ENCODE measurements at places on chromosomes 6 and 20.

GRCh38 chr20:56423211-56423610 lies 11.2 kb downstream of the CASS4 start:
- DNase-seq = no peak

- no peak for DNase-seq
Measured at GRCh38 chr20:41052742-41053419, 24.3 kb downstream of the TOP1 start.

- DNase-seq = no peak
Measured at GRCh38 chr20:34016736-34017135, 23.0 kb downstream of the RALY start.

- no peak for DNase-seq
Measured at GRCh38 chr6:106512968-106513574, 116.2 kb downstream of the RTN4IP1 start.

DNA sequence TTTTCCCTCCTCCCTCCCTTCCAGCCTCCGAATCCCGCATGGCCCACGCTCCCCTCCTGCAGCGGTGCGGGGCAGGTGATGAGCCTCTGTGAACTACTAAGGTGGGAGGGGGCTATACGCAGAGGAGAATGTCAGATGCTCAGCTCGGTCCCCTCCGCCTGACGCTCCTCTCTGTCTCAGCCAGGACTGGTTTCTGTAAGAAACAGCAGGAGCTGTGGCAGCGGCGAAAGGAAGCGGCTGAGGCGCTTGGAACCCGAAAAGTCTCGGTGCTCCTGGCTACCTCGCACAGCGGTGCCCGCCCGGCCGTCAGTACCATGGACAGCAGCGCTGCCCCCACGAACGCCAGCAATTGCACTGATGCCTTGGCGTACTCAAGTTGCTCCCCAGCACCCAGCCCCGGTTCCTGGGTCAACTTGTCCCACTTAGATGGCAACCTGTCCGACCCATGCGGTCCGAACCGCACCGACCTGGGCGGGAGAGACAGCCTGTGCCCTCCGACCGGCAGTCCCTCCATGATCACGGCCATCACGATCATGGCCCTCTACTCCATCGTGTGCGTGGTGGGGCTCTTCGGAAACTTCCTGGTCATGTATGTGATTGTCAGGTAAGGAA lies at the start of gene OPRM1:
OPRM1 (plus strand) TSS at position 10 of the 612 bp plus-strand sequence; CDS start at position 315, 305 bp downstream.
- peak; percentile 17 for DNase-seq

DNA sequence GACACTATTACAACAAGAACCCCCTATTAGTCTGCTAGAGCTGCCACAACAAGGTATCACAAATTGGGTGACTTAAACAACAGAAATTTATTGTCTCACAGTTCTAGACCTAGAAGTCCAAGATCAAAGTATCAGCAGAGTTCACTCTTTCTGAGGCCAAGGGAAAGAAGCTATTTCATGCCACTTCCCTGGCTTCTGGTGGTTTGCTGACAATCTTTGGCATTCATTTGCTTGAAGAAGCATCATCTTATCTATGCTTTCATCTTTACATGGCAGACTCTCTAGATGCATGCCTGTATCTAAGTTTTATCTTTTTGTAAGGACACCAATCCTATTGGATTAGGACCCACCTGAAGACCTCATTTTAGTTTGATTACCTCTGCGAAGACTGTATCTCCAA lies 296.8 kb upstream of the MARCKS start:
- no peak for DNase-seq

DNA sequence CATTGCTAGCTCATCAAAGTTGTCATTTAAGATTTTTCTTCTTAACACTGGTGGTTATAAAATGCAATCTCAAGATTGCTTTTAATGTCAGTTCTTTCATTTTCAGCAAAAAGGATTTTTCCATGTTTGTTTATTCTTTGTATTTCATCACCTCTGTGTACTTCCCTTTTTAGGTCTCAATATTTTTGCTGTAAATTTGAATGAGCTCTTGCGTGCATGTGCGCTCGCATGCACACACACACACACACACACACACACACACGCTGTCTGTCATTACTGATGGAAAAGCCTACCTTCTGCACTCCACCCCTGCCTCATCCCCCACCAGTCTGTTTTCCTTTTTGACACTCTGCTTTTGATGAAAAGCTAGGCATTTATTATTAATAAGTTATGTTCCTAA lies 85.3 kb upstream of the FYN start:
- no peak for DNase-seq

DNA sequence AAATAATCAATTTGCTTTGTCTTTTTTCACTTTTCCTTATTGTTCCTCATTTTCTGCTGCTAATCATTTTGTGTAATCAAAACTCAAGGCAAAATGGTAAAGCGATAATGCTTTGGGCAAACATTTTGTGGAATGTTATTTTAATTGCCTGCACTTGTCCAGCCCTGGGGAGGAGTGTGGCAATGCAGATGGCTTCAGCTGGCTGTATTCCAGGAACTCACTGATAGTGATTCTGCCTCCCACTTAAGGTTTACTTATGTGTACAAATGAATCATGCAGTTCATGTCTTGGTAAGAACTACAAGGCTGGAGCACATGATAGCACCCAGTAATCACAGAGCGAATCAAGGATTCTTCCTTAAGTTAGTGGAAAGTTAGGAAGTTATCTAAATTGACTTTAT lies 107.8 kb downstream of the COL19A1 start:
- no peak for DNase-seq

DNA sequence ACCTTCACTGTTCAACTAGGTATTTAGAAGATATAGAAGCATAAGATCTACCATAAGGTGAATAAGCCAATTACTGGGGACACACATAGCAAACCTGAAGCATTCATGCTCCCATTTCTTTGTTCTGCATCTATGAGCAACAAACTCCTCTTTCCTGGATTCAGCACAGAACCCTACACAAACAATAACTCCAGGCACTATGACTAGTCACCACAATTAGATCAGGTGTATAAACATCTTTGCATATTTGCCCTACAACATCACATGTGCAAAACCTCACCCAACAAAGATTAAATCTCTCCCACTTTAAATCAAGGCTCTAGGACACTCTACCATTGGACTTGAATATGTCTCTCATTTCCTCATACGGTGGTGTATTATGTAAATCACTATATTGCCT lies 652.3 kb downstream of the EPHA7 start:
- DNase-seq = no peak

- DNase-seq = no peak
Measured at GRCh38 chr6:35503534-35503933, 6.7 kb upstream of the TEAD3 start.

DNA sequence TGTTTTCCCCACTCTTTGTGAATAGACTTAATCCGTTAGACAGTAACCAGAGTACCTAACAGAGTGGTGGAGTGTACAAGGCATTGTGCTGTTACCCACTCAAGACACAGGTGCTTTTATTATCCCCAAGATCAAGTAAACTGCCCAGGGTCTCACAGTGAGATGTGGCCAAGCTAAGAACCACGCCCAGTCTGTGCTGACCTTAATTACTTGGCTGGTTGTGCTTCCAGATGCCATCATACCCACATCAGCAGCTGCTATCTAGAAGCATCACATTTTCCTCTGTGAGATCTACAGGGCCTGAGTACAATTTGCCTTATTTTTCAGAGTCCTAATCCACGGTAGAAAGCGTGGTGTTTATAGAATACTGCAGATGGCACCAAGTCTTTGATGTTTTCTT lies 70.3 kb downstream of the GFRA4 start:
- DNase-seq = no peak

All from stimulated activated CD4-positive, alpha-beta T cell treated with anti-CD3 and anti-CD28 coated beads, Interleukin-4, amount 100 ng/mL, for 24 hours (primary cell).